ENCODE measurements at places on chromosomes 3 and 15.

DNA sequence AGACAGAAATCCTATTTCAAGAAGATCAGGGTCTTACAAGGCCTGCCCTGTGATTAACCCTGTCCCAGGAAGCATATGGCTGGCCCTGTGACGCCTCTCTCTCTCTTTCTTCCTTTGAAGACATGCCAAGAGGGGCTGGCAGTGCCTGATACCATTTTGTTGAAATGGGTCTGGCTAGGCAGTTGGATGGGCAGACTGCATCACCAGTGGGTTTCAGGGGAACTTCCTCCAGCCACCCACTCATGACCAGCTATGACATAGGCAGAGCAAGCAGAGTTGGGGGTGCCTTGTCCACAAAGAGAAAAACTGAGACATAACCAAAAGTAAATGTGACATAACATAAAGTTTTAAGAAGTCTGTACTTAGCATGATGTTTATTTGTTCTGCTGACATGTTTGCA is 31.4 kb upstream of the MANF start:
- DNase-seq = peak; percentile 28

GRCh38 chr3:49295489-49296058 is 18.5 kb upstream of the C3orf62 start:
- DNase-seq = peak; percentile 54

GRCh38 chr3:77102951-77103769 is 63.3 kb downstream of the ROBO2 start:
- peak; percentile 6 for DNase-seq

DNA sequence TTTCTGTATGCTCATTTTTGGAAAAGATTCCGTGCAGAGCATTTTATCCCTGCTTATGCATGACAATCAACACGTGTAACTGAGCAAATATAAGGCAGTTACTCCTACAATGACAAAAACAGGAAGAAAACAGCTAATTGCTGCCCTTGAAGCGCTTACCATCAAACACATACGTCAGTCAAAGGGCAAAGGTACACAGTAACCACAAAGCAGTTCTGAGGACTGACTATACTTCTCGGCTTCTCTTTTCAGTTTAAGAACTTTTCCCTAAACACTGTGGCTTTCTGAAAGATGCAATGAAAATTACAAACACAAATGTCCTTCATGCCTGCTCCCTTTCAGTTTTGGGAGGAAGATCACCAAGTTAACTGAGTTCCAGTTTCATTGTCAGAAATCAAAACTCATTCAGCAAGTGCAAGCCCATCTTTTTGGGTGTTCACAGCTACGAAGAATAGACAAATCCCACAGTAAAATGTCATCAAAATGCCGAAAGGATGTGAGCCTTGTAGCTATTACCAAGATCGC is 602.8 kb downstream of the FOXP1 start:
- DNase-seq = peak; percentile 83

DNA sequence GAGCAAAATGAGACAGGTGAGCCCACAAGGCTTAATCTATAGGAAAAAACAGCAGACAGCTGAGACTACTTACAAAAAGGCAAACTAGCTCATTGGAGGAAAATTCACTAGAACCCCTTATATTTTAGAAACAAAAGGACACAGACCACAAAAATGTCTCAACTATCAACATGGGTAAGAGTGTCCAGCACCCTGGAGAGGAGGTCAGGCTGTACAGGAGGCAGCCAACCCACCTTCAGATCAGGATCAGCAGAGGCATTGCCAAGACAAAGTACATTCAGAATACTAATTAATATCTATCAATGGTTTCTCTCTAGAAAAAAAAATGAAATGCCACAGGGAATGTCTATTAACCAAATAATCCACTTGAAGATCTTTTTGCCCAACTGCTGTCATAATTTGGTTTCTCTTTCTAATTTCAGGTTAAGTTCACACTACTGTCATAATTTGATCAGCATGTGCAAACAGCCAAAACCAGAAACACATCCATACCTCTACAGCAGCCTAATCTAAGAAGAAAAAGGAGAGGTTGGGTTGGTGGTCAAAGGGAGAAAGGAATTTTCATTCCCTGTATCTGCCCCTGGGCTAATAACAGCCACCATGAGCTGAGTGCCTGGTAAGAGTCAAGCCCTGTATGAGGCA is 26.0 kb upstream of the THBS1 start:
- DNase-seq = no peak

GRCh38 chr15:70714015-70714414 is 49.3 kb downstream of the UACA start:
- DNase-seq = peak; percentile 37

DNA sequence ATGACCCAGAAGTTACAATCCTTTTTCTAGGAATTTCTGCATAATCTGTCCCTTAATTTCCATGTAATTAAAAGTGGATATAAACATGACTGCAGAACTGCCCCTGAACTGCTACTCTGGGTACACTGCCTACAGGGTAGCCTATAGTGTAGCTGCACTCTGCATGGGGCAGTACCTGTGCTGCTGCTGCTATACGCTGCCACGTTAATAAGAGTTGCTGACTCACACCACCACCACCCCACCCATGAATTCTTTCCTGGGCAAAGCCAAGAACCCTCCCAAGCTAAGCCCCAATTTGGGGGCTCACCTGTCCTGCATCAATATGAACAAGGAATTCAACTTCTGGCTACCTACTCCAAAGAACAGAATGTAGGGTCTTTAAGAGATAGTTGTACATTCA is 13.9 kb downstream of the HDGFL3 start:
- DNase-seq = no peak

DNA sequence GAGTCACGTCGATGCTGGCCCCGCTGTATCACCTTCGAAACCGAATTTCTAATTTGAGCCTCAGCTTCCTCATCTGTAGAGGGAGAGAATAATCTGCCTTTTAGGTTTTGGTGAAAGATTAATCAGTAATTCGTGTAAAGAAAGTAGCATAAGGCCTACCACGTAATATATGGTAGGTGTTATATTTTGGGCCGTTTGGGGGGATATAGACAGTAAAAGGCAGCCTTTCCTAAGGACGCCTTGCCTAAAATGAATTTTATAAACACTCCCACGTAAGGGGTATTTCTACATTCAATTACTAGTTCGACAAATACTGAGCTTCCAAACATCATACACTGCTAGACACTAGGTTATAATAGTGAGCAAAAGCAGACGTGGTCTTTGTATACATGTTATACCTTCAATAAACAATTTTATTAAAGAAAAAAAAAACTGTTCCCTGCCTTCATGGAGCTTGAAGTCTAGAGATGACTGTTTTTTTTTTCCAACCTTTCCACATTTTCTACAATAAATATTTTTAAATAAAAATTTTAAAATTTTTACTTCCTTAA is 737 bp downstream of the JAGN1 start:
- DNase-seq = no peak

GRCh38 chr3:101500208-101500607 is 12.8 kb downstream of the SENP7 start:
- DNase-seq = no peak

DNA sequence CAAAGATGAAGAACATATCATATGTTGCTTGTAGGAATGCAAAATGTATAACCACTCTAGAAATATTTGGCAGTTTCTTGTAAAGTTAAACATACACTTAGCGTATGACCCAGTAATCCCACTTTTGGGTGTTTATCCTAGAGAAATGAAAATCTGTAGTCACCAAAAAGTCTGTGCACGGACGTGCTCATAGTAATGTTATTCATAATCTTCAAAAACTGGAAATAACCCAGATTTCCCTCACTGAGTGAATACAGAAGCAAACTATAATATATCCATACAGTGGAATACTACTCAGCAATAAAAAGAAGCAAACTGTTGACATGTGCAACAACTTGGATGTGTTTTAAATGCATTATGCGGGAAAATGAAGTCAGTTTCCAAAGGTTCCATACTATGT is 155.9 kb downstream of the AKAP13 start:
- no peak for DNase-seq

DNA sequence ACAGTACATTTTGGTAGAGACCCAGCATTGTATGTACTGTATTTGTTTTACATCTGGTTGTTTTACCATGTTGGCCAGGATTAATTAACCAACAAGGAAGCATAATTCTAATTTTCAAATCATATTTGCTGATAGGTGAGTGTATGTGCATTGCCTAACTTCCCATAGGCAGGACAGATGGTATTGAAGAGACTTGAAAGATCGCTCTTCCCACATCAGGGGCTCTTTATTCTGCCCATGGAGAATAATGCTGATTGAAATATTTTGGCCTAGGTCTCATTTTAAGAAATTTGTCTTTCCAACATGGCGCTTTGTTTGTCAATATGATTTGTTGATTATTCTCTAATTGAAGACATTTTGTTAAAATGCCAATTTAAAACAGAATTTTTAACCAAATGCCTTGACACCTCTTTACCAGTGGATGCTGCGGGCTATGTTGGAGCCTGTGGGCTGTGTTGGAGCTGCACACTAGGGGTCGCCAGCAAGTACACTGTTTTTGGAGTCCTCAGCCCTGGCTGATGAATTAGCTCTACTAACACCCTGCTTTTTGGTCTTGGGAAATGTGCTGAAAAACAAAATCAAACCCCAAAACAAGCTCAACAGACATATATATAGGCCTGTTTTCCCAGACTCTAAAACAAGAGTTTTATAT is 5.3 kb downstream of the P2RY12 start:
- DNase-seq = peak; percentile 25

DNA sequence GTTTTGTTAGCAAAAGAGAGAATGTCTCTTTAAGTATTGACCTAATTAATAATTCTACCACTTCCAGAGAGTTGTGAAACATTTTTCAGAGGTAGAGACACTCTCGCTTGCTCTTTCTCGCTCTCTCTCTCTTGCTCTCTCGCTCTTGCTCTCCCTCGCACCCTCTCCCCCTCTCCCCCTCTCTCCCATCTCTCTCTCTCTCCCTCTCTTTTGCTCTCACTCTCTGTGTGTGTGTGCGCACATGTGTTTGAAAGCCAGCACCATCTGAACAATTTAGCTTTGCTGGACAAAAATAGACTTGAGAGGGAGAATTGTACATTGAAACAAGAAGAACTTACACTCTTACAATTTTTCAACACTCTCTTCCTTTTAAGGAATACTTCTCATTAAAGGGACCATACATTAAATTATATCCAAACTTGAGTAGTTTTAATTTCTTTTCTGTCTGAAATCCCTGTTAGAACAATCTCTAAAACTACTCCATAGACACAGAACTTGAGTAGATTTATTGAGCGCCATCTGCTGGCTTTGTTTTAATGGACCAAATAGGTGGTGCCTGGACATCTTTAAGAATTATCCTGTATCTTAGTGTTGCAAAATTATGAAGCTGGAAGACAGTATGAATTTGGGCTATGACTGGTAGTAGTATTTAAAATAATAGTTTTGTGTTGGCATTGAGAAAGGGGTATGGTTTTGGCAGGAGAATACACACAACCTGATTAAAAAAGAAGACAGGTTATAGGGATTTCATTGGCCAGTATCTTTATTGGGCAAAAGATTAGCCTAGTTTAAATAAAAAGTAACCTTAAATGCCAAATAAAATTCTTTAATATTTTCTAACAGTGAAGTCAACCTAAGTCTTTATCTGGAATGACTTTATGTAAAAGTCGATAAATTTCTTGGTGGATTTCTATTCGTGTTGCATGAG is 124.6 kb downstream of the AKAP13 start:
- peak; percentile 58 for DNase-seq

DNA sequence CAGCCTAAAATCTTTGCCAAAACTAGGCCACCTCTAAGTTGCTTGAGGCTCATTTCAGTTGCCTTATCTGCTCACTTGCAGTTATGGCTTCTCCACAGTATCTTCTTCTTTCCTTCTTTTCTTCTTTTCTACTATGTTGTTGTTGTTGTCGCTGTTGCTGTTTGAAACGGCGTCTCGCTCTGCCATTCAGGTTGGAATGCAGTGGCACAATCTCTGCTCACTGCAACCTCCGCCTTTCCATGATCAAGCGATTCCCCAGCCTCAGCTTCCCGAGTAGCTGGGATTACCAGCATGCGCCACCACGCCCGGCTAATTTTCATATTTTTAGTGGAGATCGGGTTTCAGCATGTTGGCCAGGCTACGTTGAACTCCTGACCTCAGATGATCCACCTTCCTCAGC is 210.8 kb upstream of the NR2F2 start:
- no peak for DNase-seq

DNA sequence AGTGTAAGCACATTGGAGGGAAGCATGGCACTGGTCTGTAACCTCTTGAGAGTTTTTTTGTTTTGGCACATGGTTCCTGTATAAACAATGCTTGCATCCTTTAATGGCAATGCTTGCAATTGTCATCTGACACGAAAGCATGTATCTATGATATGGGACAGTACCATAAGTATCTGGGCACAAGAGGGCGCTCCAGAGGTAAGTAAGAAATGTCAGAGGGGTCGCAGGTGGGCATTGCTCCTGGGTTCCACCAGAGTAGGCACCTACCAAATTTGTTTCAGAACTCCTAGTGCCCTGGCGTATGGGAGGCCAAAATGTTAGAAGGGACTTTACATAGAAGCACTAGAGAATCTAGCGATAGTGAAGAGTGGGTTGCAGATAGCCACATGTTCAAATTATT is 58.7 kb upstream of the BCHE start:
- no peak for DNase-seq

GRCh38 chr3:177657243-177657642 is 460.0 kb upstream of the TBL1XR1 start:
- DNase-seq = no peak

DNA sequence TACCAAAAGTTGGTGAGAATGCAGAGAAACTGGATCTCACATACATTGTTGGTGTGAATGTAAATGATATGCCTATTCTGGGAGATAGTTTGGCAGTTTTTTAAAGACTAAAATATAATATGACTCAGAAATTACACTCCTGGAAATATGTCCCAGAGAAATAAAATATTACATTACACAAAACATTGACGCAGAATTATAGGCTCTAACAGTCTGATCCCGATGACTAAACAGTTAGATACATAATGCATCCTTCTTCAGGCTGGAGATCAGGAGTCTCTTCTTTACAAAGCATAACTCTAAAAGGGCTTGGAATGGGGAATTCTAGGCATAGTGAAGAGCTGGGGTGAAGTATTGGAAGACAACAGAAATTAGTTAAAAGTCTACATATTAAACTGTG is 586.2 kb upstream of the NECTIN3 start:
- DNase-seq = no peak

GRCh38 chr3:98962951-98963350 is 61.5 kb upstream of the DCBLD2 start:
- peak; percentile 70 for DNase-seq

DNA sequence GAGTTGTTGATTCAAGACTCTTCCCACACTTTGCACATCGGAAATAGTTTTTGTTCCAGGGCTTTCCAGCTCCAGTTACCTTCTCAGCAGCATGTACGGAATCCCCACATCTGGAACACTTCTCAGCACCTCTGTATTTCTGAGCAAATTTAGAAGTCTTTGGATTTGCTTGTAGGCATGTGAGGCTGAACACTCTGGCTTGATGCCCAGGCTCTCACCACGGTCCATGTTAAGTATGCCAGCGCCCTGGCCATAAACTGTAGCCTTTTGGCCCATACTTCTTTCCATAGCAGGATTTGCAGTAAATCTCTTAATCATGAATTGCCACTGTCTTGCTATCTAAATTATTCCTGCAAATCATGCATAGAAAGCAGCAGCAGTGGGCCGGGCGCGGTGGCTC is 24.4 kb downstream of the ATP2C1 start:
- peak; percentile 27 for DNase-seq
